ENCODE measurements at places on chromosomes 1 and 21.
A peak's percentile ranks its signal among the peaks of the same experiment; 100 is the strongest.

GRCh38 chr1:220918285-220918951 is 39.2 kb downstream of the HLX start:
- no peak for DNase-seq

- peak; percentile 36 for DNase-seq
Measured at GRCh38 chr1:15515022-15515663, 8.9 kb downstream of the CASP9 start.

- no peak for DNase-seq
Measured at GRCh38 chr21:16620786-16621320, 891.1 kb downstream of the USP25 start.

- DNase-seq = no peak
Measured at GRCh38 chr1:15742339-15742801, at the start of gene TMEM82. Gene TMEM82, plus strand, starts transcription at chr1:15742499. Its CDS starts 61 bp downstream, at chr1:15742560.

DNA sequence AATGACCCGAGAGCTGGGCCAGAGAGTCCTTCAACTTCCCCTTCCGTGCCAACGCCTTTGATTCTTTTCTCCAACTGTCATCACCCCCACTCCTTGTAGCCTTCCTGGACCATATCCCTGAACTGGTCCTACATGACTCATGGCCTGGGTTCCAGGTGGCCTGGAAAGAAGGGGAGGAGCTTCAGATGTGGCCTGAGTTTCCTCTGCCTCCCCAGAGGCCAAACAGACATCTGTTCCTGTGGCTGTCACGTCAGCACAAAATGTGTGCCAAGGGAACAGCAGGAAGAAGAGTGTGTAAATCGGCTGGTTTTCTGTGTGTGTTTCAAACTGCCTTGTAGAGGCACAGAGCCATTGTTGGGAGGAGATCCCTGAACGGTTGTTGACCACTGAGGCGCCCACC is 24.9 kb upstream of the KIRREL1 start:
- peak; percentile 99 for DNase-seq

GRCh38 chr1:206721454-206721853 is 36.7 kb downstream of the MAPKAPK2 start:
- DNase-seq = no peak

GRCh38 chr1:219959540-219960203 is 31.3 kb upstream of the SLC30A10 start:
- DNase-seq = no peak

- no peak for DNase-seq
Measured at GRCh38 chr1:107946794-107947193, 18.2 kb downstream of the VAV3 start.

GRCh38 chr1:8663915-8664329 is 153.5 kb downstream of the RERE start:
- peak; percentile 68 for DNase-seq

DNA sequence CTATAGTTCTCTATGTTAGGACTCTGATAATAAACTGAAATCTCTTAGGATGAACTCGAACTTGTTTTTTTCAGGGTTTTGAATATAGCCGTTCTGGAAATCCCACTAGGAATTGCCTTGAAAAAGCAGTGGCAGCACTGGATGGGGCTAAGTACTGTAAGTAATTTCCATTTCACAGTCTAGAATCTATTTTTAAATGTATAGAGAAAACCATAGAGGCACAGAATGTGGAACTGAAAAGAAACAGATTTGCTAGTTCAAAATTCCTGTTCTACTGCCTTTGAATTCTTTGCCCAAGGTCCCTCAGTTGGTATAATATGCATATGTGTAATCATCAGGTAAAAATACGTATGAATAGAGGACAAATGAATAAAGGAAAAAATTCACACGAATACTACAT is 4.8 kb downstream of the CTH start:
- no peak for DNase-seq

GRCh38 chr1:145997718-145998023 is 1.3 kb upstream of the TXNIP start:
- DNase-seq = no peak

DNA sequence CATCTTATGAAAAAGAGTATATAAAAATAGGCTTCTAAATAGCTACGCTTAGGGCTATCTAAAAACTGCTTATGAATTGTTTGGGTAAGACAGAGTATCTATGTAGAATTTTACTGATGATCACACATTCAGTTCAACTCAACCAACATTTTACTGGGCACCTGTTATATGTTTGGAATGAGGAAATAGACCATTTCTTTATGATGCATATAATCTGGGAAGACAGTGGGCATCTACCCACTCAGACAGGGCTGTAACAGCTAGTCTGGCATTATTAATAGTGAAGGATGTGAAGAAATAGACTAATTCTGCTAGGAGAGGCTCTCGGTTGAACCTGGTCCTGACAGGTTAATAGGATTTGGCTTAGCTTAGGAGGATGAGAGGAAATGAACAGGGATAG is 56.9 kb downstream of the TIAM1 start:
- no peak for DNase-seq

GRCh38 chr1:108063703-108064102 is 98.7 kb upstream of the VAV3 start:
- DNase-seq = no peak
